Spinal cord (tissue), 10 donors: ENCODE measurements at places on chromosomes 7 and 10. TPM values are rescaled to one million over a fixed set of nuclear protein-coding genes. Genes with fewer than 3 reads are reported as not detected.
A peak's percentile ranks its signal among the peaks of the same experiment; 100 is the strongest.

The CALHM3 gene
- not detected for total RNA-seq

The HOXA4 gene
- 2.5 TPM for total RNA-seq

The VDAC2 gene
- total RNA-seq, result 119 TPM

The USP6NL gene
- total RNA-seq, result 30.2 TPM

The CHST15 gene
- total RNA-seq, result 32.7 TPM

The PPP1R17 gene
- 1.8 TPM for total RNA-seq

The MRLN gene
- 25.0 TPM for total RNA-seq

The SPDYE2B gene
- total RNA-seq, result not detected

The UPK3BL2 gene
- total RNA-seq, result 6.0 TPM

The ASAH2B gene
- 4.6 TPM for total RNA-seq

The TMEM140 gene
- total RNA-seq, result 3.0 TPM

- no peak for DNase-seq
Observed at GRCh38 chr7:129017264-129017663, 37.6 kb downstream of the TNPO3 start.

DNA sequence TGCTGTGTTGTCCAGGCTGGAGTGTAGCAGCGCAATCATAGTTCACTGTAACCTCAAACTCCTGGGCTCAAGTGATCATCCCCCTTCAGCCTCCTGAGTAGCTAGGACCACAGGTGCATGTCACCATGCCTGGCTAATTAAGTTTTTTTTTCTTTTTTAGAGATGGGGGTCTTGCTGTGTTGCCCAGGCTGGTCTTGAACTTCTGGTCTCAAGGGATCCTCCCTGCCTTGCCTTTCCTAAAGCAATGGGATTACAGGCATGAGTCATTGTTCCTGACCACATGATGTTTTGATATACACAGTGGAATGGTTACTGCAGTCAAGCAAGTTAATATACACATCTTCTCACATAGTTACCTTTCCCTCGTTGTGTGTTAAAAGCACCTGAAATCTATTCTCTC is 140.3 kb downstream of the GPR85 start:
- no peak for DNase-seq

DNA sequence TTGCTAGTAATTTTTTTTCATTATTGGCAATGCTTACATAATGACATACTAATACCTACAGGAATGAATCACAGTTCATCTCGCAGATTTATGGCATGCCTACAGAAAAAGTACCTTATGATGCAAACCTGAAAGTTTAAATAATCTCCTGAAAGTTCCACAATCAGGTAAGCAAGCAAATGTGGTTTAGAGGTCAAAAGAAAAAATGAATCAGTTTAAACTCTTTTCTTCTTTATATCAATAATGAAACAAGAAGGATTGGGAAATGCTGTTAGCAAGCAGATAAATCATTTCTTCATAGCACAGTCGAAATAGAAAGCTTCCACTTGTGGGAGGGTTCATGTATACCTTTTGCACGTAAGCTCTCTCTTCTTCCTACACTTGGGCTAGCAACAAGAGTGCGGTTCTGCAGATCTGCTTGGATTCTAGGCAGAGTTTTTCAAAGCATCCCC is 53.7 kb upstream of the MTPN start:
- DNase-seq, result no peak

DNA sequence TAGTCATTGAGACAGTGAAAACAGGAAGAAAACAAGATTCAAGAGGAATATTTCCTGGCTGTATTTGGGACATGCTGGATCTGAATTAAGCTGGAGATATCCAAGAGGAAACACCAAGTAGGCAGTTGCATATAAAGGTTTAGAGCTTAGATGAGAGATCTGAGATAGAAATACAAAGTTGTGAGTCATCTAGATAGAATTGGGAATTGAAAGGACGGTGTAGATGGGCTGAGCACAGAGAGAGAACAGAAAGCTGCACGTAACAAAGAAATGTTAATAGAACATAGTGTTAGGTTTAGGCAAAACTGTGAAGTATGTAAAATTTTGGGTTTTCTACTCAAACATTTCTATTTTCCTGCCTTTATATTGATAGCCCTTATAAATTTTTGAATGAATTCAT is 218.5 kb upstream of the TMEM196 start:
- no peak for DNase-seq

- no peak for DNase-seq
Observed at GRCh38 chr10:61160253-61160652, 216.3 kb upstream of the RHOBTB1 start.

DNA sequence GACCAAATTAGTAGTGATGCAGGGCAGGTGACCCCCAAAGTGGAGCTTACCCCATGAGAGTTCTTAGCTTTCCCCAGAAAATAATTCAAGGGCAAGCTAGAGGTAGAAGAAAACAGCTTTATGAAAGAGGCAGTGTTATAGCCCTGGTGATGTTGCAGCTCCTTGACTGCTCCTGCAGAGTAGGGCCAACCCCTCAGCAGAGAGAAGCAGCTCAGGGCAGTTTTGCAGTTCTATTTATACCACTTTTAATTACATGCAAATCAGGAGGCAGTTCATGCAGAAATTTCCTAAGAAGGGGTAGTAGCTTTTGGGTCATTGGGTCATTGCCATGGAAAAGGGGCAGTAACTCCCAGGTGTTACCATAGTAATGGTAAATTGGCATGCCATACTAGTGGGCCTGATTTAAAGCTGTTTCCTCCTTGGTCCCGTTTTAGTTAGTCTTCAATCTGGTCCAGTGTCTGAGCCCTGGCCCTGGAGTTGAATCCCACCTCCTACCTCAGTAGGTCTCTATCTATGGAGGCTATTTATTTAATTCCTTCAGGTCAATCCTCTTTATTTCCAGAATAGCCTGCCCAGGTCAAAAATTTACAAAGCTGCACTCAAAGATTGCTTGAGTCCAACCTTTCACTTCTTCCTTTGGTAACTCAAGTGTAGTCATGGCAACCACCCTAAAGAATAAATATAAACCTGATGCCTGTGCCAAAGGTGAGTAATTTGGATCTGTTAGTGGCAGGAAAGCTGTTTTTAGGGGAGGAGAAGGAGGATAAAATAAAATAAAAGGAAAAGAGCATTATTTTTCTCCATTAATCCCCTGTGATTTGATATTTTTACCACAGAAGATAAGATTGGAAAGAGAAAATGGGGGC is 29.5 kb downstream of the PLXDC2 start:
- DNase-seq, result no peak

DNA sequence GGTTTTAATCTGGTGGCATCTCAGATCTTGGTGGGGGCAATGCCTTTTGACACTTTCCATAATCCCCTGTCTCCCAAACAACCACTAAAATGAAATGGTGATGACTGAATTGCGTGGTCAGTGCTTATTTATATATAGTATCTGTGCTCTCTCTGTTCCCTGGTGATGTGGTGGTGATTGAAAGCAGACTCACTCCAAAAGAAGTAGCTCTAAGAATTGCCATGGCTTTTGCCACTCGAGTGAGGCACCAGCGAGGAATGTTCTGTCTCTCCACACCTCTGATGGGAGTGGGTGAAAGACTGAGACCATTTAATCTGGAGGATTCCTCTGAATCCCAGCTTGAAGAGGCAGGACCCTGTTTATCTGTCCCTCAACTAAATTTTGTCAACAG is 2.8 kb downstream of the DUSP5 start:
- DNase-seq, result no peak

DNA sequence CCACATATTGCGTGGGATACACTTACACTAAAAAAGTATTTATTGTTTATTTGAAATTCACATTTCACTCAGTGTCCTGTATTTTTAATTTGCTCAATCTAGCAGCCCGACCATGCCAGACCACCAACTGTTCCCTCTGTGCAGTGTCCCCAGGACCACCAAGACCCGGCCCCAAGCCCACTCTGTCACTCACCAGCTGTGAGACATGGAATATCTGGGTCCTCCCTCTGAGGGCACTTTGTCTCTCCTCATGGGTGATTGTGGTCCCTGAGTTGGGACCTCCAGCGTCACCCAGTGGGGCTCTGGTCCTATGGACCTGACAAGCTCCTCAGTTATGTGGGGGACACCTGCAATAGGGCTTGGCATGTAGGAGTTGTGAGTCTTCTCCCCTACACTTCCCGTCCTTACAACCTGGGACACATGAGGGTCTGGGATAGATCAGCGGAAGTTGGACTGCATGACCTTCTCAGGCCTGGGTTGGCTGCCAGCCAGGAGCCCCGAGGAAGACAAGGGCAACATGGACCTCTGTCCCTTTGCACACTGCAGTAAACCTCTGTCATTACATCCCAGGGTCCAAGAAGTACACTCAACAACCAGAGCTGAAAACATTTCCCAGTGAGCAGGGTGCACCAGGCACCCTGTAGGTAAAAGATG is 12.1 kb downstream of the C10orf71 start:
- no peak for DNase-seq

GRCh38 chr10:93718937-93719725 is 16.7 kb upstream of the FRA10AC1 start:
- no peak for DNase-seq

GRCh38 chr10:74081192-74081803 is 69.3 kb downstream of the AP3M1 start:
- peak; percentile 57 for DNase-seq

GRCh38 chr7:116339564-116339963 is 129.2 kb downstream of the TES start:
- no peak for DNase-seq

DNA sequence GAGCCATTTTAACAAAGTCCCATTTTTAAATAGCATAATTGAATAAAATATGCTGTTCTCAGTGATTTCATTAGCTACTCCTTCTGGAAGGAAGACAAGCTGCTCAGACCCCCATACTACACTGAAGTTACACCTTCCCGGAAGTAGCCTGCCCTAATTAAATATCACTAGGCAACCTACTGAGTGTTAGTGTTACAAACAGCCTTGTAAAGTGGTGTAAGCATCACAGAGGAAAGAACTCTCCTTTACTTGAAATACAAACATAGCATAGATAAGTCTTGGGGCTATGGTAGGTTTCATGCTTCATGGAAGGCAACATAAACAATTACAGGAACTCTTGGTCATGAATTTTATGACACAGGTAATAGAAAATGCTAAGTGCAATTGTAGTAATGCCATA is 43.4 kb upstream of the PTN start:
- DNase-seq, result no peak

GRCh38 chr7:27150568-27151340 is 1.6 kb downstream of the HOXA3 start:
- DNase-seq, result peak; percentile 94

GRCh38 chr10:7968510-7969112 is 85.9 kb upstream of the GATA3 start:
- DNase-seq, result no peak

- DNase-seq, result peak; percentile 73
Observed at GRCh38 chr10:79374312-79375191, 27.3 kb downstream of the PPIF start.

DNA sequence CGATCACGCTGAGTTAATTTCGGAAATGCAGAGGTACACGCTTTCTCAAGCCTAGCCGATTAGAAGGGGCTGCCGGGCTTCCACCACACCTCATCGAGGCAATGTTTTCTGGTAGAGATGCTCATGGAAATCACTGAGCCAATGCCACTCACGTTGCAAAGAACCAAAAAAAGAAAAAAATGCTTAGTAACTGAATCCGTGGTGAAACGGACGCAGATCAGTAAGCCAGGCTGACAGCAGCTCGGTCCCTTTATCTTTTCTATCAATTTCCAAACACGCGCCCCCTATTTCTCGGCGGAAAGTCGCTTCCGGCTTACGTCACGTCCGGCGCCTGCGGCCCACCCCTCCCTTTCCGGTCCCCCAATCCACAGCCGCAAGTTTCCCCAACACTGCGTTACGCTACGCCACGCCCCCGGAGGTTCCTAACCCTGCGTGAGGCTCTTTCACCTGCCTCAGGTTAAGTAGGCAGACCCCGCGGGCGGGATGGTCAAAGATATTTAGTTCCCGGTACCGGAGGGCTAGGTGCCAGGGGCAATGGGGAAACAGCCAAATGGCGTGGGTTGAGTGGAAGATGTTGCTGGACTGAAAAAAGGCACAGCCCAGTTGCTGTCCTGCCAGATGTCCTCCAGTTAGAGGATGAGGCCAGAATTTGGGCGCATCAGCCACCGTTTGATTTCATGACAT is at the start of gene NSUN6:
Gene NSUN6 (minus strand): TSS at position 264 of the 684 bp plus-strand sequence. CDS start 384 bp downstream, outside the sequence.
- peak; percentile 79 for DNase-seq

DNA sequence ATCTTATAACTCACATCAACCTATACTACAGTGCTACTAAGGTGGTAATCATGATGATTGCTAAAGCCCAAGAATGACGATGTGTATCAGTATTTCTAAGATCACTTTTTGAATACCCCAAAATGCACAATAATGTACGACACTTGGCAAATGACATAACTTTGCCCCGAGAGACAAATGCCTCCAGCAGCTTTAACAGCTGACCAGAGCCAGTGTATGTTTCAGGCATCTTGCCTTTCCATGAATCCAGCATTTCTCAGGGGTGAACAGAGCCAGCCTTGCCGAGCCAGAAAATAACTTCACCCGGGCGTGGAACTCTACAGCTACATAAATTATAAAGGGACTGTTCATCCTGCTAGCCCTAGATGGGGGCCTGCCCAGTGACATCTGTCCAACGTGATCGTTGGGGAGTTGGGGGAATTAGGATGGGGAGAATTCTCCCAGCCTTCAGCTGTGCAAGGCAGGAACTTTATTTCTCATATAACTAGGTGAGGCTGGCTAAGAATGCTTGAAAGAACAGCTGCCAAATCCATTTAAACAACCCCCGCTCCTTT is 1.8 kb downstream of the IGFBP3 start:
- DNase-seq, result peak; percentile 14

DNA sequence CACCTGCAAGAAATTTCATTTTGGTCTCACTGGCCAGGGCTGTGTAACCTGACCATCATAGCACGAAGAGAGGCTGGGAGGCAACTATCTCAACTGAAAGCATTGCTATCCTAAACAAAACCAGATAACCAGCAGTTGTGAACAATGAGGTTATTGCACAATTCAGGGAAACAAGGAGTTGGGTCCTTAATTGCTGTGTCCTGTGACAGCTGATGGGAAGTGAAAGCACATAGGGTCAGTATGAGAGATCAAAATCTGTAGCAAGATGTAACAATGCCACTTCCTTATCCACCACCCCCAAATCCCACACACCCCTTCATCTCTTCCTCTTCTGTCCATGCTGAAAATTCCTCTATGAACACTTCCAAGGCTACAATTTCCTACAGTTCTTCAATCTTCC is 80.2 kb downstream of the HTR7 start:
- no peak for DNase-seq

DNA sequence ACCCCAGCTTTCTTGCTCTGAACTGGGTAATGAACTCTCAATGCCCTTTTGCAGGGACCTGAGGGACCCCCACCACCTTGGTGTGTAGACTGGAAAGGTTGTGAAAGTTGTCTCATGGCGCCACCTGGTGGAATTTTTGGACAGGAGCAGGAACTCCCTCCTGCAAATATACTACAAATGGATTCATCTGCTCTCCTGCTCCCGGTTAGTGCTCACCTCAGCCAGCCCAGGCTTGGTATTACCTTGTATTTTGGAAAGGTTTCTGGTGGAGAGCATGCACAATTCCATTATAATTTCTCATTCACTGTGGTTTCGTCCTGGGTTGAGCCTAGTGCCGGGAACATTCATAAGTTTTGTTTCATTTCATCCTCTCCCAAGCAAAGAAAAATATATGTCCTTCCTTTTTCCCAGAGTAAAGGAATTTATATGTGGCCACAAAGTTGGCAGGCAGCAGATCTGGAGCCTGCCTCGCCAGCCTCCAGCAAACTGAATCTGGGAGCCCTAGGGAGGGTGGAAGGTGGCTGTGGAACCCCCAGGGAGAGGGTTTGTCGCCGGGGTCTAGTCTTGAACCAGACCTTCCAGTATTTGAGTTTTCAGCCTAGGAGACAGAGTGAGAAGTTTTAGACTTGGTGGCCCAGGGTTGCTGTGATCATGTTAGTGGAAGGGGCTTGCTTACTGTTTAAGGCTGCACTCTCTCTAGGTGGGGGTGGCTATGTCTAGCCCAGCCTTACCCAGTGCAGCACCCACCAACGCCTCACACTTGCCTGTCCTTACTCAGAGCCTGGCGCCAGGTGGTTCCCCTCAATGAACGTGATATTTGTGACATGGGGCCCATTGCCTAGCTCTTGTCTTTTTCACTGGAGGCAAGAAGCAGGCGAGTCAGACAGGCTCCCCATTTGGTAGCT is 9.5 kb downstream of the FAM241B start:
- DNase-seq, result peak; percentile 57
